Left lung (tissue), 14 donors: ENCODE measurements at places on chromosomes 7 and 10.

GRCh38 chr10:119755446-119755845 lies 29.6 kb downstream of the INPP5F start:
- no peak for DNase-seq

- no peak for DNase-seq
These were observed 9.6 kb upstream of the ELN start for GRCh38 chr7:74018246-74018895.

- no peak for DNase-seq
These were observed 4.6 kb downstream of the INPP5A start for GRCh38 chr10:132542086-132542775.

GRCh38 chr10:30062090-30062489 lies 2.7 kb upstream of the JCAD start:
- no peak for DNase-seq

- DNase-seq: no peak
These were observed 1.6 kb downstream of the DOCK1 start for GRCh38 chr10:126906704-126907422.

DNA sequence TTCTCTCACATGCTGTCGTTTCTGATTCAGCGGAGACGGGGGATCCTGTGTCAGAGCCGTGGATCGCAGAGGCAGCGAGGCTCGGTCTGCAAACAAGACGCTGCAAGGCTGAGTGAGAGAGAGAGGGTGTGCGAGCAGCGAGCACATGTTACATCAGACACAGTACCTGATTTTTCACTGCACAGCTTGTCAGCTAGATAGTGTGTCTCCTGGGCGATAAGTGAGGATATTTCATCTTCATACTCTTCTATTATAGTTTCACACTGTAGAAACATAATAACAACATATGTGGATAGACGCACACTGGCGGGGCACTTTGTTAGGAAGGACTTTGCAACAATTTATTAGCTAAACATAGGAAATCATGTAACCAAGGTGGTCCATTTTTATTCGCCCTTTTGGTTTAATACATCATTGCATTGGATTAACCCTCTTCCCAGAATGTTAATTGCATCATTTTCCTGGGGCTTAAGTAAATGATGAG lies 39.5 kb downstream of the CNPY1 start:
- no peak for DNase-seq
